GM23248 (cell line): ENCODE measurements at places on chromosomes 2 and 18.

- no peak overlapping the region for H3K4me3 ChIP-seq
- DNase-seq, result no peak
- H3K27ac ChIP-seq, result no peak overlapping the region
- peaks cover 38% of the 10 kb centered on the region for H3K36me3 ChIP-seq
- H3K27me3 ChIP-seq, result no peaks in the 10 kb centered on the region
These were observed 58.1 kb downstream of the PXDN start for GRCh38 chr2:1685957-1686783.

GRCh38 chr2:239811111-239811781 is 213.9 kb downstream of the NDUFA10 start:
- no peaks in the 10 kb centered on the region for H3K36me3 ChIP-seq
- H3K4me3 ChIP-seq, result no peak overlapping the region
- H3K4me1 ChIP-seq, result no peaks in the 10 kb centered on the region

DNA sequence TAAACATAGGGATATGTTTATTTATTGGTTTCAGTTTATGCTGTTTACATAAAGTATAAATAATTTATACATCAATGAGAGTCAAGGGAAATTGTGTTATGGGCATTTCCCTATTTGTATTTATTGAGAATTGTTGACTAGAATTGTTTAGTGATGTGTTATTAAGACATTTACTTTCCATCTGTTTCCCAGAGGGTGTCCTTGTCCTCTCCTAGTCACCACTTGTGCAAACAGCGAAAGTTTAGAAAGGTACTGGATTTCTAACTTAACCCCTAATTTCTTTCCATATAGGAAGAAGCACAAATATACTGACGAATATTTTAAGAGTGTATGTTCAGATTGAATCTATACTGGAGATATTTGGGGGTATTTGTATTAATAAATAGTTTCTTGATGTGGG is 6.7 kb downstream of the UBE2E3 start:
- DNase-seq, result no peak
- no peaks in the 10 kb centered on the region for H3K27me3 ChIP-seq
- H3K36me3 ChIP-seq, result peaks cover 40% of the 10 kb centered on the region
- no peak overlapping the region for H3K4me3 ChIP-seq
- peaks cover 77% of the 10 kb centered on the region for H3K4me1 ChIP-seq

GRCh38 chr2:28358668-28359201 is 33.9 kb upstream of the FOSL2 start:
- peaks cover 7% of the 10 kb centered on the region; the same call in 1 of the 2 replicates for H3K4me1 ChIP-seq
- H3K36me3 ChIP-seq, result no peaks in the 10 kb centered on the region
- H3K4me3 ChIP-seq, result no peak overlapping the region
- H3K27ac ChIP-seq, result no peak overlapping the region
- H3K27me3 ChIP-seq, result no peaks in the 10 kb centered on the region

DNA sequence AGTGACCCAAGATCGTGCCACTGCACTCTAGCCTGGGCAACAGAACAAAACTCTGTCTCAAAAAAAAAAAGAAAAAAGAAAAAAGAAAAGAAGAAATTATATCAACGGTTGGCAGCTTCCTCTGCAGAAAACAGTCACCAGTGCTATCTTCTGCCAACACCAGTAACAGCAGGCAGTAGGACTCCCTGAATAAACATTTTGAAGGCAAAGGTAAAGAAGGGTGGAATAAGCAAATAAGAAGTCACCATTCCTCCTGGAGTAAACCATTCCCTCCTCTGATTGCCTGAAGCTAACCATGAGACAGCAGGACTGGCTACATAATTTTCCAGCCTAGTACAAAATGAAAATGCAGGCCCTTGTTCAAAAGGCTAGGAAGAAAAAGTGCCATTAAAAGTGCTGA is 9.0 kb upstream of the RNF103 start:
- 0 out of 2 replicates have a peak, but pooled peaks cover 3% of the 10 kb centered on the region for H3K4me1 ChIP-seq
- no peak overlapping the region for H3K4me3 ChIP-seq
- DNase-seq, result no peak
- no peaks in the 10 kb centered on the region for H3K27me3 ChIP-seq
- H3K27ac ChIP-seq, result no peak overlapping the region
- H3K36me3 ChIP-seq, result no peaks in the 10 kb centered on the region

DNA sequence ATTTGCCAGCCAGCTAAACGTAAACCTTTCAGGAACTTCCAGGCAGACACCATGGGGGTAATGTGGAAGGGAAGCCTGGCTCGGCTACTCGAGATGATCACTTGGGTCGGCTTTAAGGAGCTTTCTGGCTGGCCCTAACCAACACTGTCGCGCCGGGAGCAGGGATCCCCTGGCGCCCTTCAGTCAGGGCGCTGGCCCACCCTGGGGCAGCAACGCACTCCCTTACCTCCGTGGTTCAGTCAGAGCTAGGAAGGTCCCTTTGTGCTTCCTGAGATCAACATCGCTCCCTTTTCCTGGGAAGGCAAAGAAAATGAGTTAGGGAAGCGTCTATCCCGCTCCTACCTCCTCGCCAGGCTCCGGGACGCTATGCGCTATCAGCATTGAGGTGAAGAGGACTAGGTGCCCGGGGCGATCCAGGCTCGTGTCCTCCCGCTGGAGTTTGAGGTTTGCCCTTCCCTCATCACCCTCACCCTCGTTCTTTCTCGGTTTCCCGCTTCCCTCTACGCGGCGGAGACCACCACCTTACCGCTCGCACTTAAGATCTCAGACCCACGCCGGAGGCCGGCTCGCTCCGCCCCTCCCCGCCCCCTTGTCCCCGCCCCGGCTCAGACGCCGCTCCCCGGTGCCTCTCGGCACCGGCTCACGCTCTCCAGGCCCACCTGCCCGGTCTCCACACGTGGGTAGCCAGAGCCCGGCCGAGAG is 449 bp upstream of the ATRAID start:
- H3K27ac ChIP-seq, result peak overlapping the region; percentile 98; the same call in 1 of the 2 replicates
- peaks cover 7% of the 10 kb centered on the region for H3K4me1 ChIP-seq
- peak; percentile 59 for DNase-seq
- no peaks in the 10 kb centered on the region for H3K27me3 ChIP-seq
- no peaks in the 10 kb centered on the region; the same call in 1 of the 2 replicates for H3K36me3 ChIP-seq

GRCh38 chr2:238874330-238875050 is 26.6 kb downstream of the TWIST2 start:
- H3K27me3 ChIP-seq, result no peaks in the 10 kb centered on the region
- peak overlapping the region; percentile 72 for H3K27ac ChIP-seq
- H3K36me3 ChIP-seq, result peaks cover 39% of the 10 kb centered on the region; the same call in 1 of the 2 replicates
- no peak overlapping the region for H3K4me3 ChIP-seq
- DNase-seq, result peak; percentile 70
- peaks cover 40% of the 10 kb centered on the region for H3K4me1 ChIP-seq

- no peak for DNase-seq
- H3K27ac ChIP-seq, result no peak overlapping the region
- H3K4me3 ChIP-seq, result no peak overlapping the region
- H3K4me1 ChIP-seq, result peaks cover 38% of the 10 kb centered on the region
These were observed 43.0 kb downstream of the PTPN2 start for GRCh38 chr18:12841070-12841469.

DNA sequence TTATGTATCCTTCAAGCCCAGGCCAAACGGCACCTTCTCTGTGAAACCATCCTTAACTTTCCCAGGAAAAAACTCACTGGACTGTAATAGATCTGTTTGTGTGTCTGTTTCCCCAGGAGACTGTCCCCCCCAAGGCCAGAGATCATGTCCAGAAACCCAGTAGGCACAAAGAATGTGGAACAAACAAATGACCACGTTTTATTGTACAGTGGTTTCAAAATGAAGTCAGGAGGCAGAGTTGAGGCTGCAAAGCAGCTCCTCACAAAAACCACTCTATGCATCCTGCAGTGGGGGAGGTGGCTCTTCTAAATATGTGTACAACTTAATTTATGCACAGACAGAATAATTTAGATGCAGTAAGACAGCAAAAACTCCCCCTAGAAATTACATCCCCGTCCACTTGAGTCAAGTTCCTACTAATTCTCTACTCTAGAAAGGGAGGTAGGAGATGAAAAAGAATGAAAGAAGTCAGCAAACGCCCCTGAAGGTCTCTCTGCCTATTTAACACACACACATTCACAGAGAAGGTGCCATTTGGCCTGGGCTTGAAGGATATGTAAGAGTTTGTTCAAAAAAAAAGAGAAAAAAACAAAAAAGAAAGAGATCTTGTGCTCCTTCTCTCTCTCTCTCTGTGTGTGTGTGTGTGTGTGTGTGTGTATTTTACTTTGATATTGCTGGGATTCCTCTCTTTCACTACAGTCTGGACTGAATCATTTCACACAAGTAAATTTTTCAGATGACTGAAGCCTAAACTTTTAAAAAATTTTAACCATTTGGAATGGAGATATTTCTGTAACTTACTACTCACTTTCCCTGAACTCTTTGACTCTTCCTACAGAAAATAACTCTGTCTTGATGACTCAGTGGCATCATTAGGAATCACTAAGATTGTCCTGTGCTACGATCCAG is 19.5 kb downstream of the BCL2 start:
- H3K4me3 ChIP-seq, result no peak overlapping the region
- no peaks in the 10 kb centered on the region for H3K4me1 ChIP-seq
